ENCODE measurements at places on chromosomes 6 and 20.

GRCh38 chr20:32034581-32035425 is 17.2 kb upstream of the HCK start:
- DNase-seq: no peak

DNA sequence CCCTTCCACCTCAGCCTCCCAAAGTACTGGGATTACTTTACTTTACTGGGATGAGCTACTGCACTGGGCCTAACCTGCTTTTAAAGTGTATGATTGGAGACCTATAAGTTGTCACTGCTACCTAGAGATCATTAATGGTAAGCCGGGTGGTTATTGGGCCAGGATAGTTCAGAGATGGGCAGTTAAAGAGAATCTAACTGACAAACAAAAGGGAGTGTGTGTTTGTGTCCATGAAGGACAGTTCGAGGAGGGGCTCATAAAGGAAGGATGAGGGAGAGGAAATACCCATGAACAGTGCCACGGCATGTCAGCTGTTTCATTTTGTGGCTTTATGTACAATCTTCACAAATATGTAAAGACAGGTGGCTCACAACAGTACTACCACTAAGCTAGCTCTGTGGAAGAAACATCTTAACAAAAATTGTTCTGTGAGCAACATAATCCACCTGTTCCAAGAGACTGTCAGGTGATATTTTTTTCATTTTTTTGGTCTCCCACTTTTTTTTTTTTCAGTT is 69.7 kb upstream of the FAM8A1 start:
- no peak for DNase-seq

DNA sequence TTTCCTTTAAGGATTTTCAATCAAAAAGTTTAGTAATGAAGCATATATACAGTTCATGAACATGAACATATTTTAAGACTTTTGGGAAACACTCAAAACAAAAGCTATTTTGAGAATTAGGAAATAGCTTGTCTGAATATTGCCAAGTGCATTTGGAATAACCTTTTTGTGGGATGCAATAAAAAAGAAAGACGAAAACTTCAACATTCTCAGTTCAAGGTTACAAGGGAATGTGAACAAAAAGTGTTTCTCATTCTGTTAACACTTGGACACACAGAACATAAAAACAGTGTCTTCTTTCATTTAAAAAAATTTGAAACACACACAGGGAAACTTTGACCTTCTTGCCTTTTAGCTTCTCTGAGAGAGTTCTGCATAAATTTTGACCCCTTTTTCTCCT is 72.7 kb upstream of the TCF21 start:
- DNase-seq: no peak

DNA sequence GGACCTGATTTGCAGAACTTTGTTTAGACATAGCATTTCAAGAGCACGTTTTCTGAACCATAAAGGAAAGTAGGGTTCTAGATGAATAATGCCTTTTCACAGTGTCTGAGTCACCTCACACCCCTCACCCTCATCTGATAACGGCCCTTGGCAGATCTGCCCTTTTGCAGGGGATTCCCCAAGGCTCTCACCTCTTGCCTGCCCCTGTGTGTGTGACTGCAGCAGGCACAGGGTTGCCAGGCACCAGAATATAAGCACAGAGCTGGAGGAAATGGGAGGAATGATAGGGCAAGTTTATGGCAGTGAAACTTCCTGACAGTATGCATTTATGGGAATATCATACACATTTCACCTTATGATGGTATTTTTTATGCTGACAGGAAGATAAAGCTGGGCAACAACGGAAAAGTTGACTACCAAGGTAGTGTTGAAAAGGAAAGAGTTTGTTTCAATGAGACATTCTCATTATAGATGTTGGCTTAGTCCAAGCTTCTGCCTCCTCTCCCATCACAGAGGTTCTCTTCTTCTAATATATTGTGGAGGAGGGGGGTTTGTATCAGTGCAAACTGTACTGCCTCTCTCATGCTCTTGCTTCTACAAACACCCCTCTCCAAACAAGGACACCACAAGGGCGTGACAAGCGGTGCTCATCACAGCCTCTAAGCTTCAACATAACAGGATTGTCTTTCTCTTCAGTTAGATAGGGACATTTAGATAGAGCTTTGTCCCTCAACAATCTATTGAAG is 101.5 kb upstream of the BACH2 start:
- DNase-seq: no peak

DNA sequence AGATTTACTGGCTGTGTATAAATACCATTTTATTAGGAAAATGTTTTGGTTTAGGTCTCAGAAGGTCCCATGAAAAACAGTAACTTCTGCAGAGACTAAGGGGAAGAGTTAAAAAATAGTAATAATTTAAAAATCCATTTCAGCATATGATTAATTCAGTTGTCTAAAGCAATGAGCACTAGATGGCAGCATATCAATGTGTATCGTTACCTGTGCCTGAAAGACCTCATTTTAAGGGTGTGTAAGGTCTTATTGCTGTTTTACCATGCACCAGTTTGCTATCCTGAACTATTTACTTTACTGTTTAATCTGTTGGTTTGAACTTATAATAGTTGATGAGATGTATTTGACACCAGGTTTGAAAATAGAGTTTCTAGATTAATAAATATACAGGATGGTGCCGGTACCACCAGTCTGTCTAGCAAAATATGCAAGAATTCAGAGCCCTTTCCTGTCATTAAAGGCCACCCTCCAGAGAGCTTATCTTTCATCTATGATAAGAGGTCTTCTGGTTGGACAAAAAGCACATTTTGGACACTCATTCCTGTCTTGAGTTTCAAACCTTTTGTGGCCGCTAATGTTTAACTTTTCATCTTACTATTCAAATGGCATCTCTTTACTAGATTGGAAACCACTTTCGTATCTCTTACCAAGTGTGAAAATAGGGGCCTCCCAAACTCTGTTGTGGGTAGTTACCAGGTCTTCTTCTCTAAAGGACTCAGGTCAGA is 8.9 kb upstream of the AHI1 start:
- DNase-seq: peak; percentile 48

DNA sequence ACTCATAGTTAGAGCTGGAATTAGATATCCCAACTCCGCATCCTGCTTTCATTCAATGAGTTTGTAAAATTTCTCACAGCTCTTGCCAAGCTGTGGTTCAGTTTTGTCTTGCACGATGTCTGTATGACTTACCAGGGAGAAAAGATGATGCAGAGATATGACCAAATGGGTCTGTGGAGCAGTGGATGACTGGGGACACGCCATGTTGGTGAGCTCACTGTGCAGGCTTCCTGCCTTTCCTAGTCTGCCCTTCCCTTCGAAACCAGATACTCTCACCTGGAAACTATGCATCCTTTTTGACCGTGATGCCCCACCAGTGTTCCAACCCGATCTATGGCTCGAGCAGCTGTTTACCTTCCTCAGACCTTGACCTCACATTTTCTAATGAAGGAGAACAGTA is 262.7 kb upstream of the BMP2 start:
- DNase-seq: no peak

DNA sequence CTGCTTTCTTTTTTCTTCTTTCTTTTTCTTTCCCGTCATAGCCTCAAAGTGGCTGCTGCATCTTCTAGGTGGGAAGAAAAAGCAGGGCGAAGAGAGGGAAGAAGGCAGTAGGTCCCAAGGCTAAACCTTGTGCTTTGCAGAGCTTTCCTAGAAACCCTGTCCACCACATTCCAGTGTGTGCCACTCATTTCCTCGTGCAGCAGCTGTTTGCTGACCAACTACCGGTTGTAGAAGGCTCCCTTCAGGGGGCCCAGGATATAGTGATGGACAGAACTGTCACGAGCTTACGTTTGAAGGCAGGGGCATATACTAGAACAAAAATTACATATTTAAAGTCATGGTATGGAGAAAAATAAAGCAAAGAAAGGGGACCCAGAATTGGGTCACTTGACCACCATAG is 103.0 kb downstream of the SASH1 start:
- peak; percentile 17 for DNase-seq

GRCh38 chr6:167921831-167922230 is 75.6 kb upstream of the KIF25 start:
- DNase-seq: no peak

DNA sequence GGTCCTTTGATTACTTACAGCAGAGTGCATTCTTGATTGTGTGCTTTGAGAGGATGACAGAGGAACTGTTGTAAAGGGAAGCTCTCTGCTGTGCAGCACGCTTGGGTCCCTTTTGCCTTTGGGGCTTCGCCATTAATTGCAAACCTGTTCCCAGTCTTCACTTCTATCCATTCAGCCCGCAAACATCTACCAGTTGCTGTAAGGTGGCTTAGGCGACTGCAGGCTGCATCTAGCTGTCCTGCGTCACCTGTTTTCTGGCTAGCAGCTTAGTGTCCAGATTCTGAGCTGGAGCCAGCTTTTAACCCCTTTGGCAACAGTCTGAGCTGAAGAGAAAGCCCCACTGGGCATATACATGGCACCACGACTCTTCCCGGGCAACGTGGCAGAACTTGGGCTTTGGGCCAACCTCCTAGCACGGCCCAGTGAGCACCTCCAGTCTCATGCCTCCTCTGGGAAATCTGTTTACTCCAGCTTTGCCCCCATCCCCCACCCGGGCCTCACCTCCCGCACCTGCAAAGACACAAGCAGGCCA is 2.5 kb upstream of the FASTKD5 start:
- DNase-seq: peak; percentile 37

DNA sequence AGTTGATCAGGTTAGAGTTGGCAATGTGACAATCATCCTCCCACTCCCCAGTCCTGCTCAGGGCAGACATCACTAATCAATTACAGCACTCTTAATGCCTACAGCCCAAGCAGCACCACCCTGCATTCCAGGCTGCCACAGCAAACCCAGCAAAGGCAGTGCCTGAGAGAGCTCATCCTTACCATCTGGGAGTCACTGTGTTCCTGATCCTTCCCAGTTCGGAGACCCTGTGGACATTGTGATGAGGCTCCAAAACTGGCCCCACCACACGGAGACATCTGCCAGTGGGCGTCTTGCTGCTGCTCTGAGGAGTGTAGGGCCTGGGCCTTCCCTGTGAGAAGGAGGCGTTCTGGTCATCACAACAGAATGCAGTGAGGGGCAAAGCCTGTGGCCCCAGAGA is 216.5 kb upstream of the CST7 start:
- DNase-seq: no peak

DNA sequence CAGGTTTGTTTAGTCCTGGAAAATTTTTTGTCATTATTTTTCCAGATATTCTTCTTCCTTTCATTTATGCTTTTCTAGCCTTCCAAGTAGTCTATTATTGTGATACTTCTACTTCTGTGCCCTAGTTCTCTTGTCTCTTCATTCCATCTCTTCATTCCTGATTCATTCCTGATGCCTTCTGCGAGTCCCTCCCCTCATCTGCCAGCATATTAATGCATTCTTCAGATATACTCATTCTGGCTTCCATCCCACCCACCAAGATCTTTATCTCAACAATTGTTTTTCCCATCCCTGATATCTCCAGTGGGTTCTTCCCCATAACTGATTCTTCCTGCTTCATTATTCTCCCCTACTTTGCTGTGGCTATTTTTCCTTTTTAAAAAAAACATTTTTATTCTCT is 35.2 kb downstream of the ALDH5A1 start:
- DNase-seq: no peak

DNA sequence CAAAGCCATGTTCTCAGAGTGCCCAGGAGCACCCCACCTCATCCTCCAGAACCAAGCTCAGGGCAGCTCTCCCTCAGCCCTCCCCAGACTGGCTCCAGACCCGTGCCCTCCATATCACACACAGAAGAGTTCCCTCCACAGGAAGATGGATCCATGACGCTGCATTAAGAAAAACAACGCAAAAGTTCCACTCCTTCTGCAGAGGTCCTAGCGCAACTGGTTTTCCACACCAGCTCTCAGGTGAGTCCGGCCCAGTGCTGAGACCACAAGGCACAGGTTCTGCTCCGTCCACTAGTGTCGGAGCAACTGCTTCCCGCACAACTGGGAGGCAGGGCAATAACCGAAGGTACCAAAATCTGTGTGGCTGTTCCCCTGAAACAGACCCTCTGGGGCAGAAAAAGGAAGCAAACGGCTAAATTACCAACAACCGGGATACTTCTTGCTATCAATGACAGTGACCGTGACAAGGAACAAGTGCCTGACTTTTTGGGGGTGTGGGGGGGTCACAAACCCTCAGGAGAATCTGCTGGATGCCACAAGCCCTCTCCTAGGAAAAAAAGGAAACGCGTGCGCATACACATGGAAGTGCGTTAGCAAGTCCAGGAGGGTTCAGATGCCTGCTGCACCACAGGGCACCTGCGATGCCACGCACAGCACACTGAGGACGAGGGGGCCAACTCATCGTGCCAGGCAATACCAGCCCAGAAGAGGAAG is 49.2 kb downstream of the MYH7B start:
- DNase-seq: no peak

DNA sequence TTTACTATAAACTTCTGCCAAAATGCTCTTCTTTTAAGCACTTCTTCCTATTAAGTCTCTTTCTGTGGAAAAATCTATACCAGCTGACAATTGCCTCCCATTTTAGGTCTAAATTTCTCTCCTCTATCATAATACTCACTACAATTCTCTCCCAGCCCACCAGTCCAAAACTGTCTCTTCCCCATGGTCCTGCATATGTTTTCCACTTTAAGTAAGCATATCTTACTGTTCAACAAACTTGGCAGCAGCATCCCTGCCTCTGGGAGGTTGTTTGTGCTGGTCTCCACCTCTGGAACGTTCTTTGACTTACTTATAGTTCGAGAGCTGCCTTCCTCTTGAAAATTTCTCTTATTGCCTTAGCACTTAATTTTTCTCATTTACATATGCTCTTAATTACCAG is 180.5 kb downstream of the COL12A1 start:
- DNase-seq: no peak

- DNase-seq: no peak
Observed at GRCh38 chr6:25342802-25343201, 63.6 kb downstream of the CARMIL1 start.

GRCh38 chr20:13422637-13423036 is 201.6 kb downstream of the ISM1 start:
- no peak for DNase-seq

GRCh38 chr20:41476013-41476441 is 109.4 kb upstream of the EMILIN3 start:
- no peak for DNase-seq

DNA sequence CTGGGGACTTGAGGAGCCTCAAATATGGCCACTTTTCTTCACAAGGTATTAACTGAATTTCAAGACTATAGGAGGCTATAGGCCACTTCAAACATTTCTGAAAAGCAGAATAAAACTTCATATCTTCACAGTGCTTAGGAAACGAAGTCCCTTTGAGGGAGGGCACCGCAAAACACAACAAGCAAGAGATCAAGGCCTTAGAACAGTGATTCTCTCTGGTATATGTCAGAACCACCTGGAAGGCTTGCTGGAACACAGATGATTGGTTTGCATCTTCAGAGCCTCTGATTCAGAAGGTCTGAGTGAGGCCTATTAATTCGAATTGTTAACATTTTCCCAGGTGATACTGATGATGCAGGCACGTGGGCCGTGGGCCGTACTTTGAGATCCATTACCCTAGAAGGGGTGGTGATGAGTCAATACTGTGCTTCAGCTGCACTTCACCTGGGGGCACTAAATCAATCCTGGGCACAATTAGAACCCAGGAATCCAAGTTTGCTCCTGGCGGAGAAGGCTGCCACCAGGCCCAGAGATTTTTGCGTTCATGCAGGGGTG is 10.7 kb downstream of the SUN5 start:
- DNase-seq: no peak

- no peak for DNase-seq
Observed at GRCh38 chr6:162821102-162821501, 93.3 kb downstream of the PACRG start.

- no peak for DNase-seq
Observed at GRCh38 chr20:53561505-53561904, 32.1 kb downstream of the ZNF217 start.

All from ACHN (cell line).